Activated T-helper 2 cell treated with anti-CD3 and anti-CD28 coated beads, Interferon-gamma antibody, Interleukin-2, Interleukin-4, amounts not matched to agents 10 μg/mL and 5 μg/mL and 100 μg/mL, durations not matched to agents 14 hours and 24 hours and 36 hours (primary cell): ENCODE measurements at places on chromosomes 5 and 9. TPM values are rescaled to one million over a fixed set of nuclear protein-coding genes. Genes with fewer than 3 reads are reported as not detected.

DNA sequence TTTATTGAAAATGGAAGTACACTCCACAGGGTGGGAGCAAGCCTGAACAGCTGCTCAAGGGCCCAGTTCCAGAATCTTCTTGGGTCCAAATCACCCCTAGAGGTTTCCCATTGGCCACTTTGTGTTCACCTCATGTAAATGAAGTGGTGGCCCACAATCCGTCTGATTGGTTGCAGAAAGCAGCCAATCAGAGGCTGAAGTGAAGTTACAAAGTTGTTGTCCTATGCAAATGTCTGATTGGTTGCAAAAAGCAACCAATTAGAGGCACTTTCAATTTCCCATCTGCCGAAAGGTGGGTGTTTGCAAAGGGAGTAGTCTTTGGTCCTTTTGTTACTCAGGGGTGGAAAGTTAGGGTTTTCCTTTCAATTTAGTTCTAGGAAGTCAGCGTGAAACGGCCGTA is 8.8 kb downstream of the TMEM171 start:
- DNase-seq: no peak
- H3K36me3 ChIP-seq: no peaks in the 10 kb centered on the region
- H3K4me1 ChIP-seq: no peaks in the 10 kb centered on the region
- no peak overlapping the region for H3K27ac ChIP-seq
- H3K27me3 ChIP-seq: peaks cover 45% of the 10 kb centered on the region

DNA sequence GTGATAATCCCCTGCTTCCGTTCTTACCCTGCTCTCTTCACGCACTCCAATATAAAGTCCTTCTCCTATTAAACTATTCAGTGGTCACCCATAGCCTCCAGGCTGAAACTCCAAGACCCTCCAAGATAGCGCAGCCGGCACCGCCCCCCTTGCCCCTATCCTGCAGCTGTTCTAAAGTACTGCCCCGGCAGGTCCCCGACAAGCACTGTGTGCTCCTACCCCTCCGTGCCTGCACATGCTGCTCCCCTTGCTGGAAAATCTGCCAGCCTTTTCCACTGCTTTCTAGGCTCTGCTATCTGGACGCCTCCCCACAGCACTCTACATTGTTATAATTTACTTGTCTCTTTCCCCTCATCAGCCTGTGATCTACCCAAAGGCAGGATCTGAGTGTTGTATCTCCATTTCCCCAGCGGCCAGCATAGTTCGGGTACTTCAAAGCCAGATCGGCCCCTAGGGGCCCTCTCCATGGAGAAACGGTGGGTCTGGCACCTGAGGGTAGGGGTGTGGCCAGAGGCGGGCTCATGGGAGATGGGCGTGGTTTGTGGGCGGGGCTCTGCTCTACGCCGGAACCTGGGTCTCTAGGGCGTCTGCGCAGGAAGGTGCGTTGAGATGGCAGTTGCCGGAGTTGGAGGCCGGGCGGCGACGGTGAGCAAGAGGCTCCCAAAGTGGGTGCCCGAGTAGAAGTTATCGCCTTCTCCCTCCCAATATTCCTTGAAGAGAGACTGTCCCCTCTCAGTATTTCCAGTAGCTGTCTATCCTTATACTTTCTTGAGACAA is 83.5 kb upstream of the RUSC2 start:
- peaks cover 3% of the 10 kb centered on the region for H3K4me1 ChIP-seq
- H3K4me3 ChIP-seq: no peak overlapping the region
- H3K27ac ChIP-seq: no peak overlapping the region
- H3K27me3 ChIP-seq: peaks cover 15% of the 10 kb centered on the region

- H3K27ac ChIP-seq: no peak overlapping the region
- H3K36me3 ChIP-seq: no peaks in the 10 kb centered on the region
- H3K27me3 ChIP-seq: peaks cover 6% of the 10 kb centered on the region
- no peaks in the 10 kb centered on the region for H3K4me1 ChIP-seq
These were observed 40.0 kb upstream of the GRAMD2B start for GRCh38 chr5:126383246-126383645.

EGR1 gene
- 41.9 and 43.0 TPM in 2 replicates for total RNA-seq

SLF1 gene
- 12.7 and 13.7 TPM in 2 replicates for total RNA-seq
